ENCODE measurements at places on chromosomes 1 and 21.

DNA sequence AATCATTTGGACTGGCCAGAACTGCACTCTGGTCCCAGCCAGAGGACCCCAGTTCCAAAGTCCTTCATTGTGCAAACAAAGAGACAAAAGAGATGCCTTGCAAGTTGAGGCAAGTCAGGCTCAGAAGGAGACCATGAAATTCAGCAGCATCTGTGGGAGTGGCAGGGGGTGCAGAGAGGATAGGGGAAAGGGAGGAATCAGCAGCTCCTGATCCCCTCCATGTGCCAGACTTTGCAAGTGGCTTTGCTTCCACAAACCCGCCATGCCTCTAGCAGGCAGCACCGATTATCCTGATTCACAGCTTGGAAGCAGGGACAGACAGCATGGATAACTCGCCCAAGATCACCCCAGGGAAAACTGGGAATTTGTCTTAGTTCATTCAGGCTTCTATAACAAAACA, 2.1 kb upstream of the CAPN9 start:
- no peak for DNase-seq

- no peak for DNase-seq
These were observed 31.7 kb upstream of the TADA1 start for GRCh38 chr1:166907763-166908162.

- DNase-seq = no peak
These were observed 6.5 kb upstream of the ECE1 start for GRCh38 chr1:21296509-21297354.

DNA sequence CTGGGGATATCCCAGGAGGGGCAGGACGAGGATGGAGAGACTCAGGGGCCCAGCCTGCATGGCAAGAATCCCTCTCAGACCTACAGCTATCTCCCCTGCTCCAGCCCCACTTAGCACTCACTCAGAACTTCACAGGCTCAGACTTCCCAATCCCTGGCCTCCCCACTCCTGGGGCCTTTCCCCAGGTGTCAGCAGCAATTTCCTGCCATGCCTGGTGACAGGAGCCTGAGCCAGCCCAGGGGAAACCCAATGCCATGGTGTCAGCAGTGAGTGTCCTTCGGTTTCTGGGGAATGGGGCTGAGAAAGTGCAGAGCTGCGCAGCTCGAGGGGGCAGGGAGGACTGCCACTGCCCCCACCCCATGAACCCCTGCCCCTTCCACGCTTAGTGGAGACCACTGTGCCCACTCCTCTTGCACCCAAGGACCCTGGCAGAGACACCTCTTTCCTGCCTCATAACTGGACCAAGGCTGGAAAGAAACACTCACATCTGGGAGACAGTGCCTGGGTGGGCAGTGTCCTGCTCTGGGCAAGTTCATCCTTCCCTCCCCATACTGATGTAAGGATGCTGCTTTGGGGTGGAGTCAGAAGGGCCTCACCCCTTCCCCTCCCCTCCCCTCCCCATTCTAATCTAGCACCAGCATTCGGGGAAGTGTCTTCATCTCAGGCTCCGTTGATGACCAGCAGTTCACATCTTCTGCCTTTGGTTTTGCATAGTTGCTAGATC, 17.1 kb upstream of the UBL4B start:
- no peak for DNase-seq
